Kidney epithelial cell (primary cell): ENCODE measurements at places on chromosomes 5 and 9. TPM values are rescaled to one million over a fixed set of nuclear protein-coding genes. Genes with fewer than 3 reads are reported as not detected.

Gene CARD9
- 1.9 and 2.0 TPM in 2 replicates for total RNA-seq

Gene TNFSF15
- 11.7 and 13.4 TPM in 2 replicates for total RNA-seq

Gene PCDHGC5
- 0.54 and 0.89 TPM in 2 replicates for total RNA-seq

Gene DPH7
- total RNA-seq = 38.9 and 52.1 TPM in 2 replicates

Gene LECT2
- not detected in 2 replicates for total RNA-seq

GRCh38 chr9:106616026-106616425, 246.9 kb upstream of the ZNF462 start:
- no peak for DNase-seq

GRCh38 chr5:149447373-149448367, 68.6 kb upstream of the IL17B start:
- no peak for DNase-seq

DNA sequence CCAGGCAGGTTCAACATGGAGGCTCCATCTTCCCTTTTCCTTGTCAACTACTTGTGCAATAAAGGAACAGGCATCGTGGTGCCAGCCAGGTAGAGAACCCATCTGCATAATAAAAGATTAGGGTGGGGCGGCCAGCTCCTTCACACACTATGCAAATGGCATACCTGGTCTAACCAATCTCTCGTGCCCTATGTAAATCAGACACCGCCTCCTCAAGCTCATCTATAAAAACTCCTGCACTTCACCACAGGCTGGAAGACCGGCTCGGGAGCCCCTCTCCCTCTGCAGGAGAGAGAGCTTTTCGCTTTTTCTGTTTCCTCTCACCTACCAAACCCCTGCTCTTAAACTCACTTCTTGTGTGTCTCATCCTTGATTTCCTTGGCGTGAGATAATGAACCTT, 244.3 kb upstream of the PUM3 start:
- no peak for DNase-seq

DNA sequence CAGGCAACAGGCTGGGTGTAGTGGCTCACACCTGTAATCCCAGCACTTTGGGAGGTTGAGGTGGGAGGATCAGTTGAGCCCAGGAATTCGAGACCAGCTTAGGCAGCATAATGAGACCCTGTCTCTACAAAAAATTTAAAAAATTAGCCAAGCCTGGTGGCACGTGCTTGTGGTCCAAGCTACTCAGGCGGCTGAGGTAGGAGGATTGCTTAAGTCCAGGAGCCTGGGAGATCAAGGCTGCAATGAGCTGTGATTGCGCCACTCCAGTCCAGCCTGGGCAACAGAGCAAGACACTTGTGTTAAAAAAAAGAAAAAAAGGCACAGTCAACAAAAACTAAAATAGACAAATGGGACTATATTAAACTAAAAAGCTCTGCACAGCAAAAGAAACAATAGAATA, 29.3 kb downstream of the ATP6V0E1 start:
- no peak for DNase-seq

DNA sequence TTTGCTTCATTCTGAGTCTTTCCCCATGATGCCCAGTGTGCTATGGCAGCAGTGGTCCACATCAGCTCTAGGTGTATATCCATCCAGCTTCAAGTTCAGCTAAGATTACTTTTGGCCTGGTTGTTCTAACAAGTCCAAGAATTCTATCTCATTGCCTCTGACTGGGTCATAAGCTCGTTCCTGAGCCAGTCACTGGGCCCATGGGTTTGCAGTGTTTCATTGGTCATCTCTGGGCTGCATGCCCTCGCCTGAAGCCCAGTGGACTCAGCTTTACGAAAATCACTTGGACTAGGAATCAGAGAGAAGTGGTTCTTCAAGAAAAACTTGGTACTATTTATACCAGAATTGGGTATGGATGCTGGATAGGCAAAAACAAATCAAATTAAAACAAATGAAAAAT, 16.1 kb upstream of the ARHGAP26 start:
- no peak for DNase-seq

DNA sequence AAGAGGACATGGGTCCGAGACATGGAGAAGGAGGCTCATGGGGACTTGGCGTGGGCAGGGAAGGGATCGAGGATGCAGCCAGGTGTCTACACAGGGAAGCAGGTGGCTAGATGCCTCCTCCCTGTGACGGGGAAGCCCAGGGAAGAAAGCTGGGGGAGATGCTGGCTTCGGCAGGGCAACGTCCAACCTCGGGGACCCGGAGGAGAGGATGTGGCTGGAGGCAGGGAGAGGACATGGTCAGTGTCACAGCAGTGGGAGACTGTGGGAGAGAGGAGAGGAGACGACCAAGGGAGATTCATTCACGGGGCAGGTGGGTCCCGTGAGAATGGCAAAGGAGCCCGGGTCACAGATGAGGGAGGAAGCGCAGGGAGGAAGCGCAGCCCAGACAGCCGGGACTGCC, 73.2 kb upstream of the PHYKPL start:
- no peak for DNase-seq

DNA sequence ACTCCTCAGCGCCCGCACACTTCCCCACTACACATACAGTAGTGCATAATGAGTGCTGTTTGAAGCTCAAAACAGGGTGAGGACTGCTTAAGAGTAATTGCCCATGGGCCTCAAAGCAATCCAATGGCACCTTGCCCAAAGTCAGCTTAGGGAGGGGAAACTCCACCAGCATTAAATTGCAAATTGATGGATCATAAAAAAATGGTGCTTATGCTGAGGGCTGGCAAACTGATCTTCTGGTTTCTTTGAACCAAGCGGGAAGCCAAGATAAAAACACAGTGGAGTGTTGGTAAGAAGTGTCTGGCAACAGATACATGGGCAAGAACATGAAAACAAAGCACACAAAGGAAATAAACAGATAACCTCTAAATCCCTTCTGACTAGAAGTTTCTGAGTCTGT, 28.0 kb downstream of the TLE1 start:
- DNase-seq = no peak

GRCh38 chr5:135417083-135417482, 18.1 kb upstream of the MACROH2A1 start:
- DNase-seq = no peak

- peak; percentile 1 for DNase-seq
Observed at GRCh38 chr9:7536310-7536939, 263.2 kb downstream of the DMAC1 start.

DNA sequence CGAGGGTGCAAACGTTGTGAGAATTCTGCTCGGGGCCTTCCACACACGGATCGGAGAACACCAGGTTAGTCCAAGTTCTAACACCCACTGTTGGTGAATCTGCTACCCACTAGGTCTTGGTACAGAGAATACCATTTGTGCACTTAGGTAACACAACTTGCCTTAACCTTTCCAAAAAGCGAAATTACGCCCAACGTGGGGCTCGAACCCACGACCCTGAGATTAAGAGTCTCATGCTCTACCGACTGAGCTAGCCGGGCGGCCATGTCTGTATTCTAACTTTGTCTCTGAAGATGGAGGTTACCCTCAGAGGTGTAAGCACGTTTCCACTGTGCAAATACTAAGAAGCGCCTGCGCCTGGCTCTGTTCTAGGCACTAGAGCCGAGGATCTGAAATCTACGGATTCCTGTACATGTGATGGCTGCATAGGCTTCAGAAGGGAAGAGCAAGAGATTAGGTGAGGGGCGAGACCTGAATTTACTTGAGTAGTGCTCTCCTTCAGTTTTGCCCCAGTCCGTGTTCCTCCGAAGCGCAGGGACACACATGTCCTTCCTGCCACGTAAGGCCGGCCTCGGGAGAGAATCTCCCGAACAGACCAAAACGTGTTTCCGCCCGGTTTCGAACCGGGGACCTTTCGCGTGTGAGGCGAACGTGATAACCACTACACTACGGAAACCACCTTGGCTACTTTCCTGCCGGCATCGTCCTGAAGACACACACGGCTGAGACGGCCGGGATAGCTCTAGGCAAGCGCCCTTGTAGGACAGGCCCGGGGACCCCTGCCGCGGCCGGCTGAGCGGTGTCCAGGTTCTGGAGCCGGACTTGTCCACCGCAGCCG, 1.1 kb upstream of the TRIM41 start:
- DNase-seq = peak; percentile 67

GRCh38 chr5:37789991-37790390, 49.9 kb downstream of the GDNF start:
- DNase-seq = no peak

DNA sequence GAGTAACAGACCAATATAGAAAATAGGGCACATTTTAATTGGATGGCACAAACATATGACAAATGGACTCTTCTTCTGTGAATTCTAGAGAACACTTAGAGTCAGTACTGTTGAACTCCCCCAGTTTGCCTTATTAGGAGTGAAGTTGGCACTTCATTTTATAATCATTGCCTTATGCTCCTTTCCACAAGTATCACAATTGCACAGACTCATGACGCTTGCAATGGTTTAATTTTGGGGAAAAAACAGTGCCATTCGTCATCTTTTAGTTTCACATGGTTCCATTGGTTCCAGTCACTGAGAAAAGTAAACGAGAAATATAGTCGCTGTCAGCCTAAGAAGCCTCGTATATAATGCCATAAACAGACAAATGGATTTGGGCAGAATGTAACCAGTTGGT, 71.2 kb downstream of the LURAP1L start:
- no peak for DNase-seq

- no peak for DNase-seq
Observed at GRCh38 chr5:62661126-62661525, 82.5 kb downstream of the LRRC70 start.

- DNase-seq = no peak
Observed at GRCh38 chr9:19409401-19410194, 789 bp downstream of the ACER2 start.
